NCI-H2029 treated with DMSO at 0.1 percent for 48 hours (cell line): ENCODE measurements at places on chromosomes 7 and 10.

GRCh38 chr10:118725886-118726500, 28.8 kb downstream of the CACUL1 start:
- no peak for DNase-seq

DNA sequence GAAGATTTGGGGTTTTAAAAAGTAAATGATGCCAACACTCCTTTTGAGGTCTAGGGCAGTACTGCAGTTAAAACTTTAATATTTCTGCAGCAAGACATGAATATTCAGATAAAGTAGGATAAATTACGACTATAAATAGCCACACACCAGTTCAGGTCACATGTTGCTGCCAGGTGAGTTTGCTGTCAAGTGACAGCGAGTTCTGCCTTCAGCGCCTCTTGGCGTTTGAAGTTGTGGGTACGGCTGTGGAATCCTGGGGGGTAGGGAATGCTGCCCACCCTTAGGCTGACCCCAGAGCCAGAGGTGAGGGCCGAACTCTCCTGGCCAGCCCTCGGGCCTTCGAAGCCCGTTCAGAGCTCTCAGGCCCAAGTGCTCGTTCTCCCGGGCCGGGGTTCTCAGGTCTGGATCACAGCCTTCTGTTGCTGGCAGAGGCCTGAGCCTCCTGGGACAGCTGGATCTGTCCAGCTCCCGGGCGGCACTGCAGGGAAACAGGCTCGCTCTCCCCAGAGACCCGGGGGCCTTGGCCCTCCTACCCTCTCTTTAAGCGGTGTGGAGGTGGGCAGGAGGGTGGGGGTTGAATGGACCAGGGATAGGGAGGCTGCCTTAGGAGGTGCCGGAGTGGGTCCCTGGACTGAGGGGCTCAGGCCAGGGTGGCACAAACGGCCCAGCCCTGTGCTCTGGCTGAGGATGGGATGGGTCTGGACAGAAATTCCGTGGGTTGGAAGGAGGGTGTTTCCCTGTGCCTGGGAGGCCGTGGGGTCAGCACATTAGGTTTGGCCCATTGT, 5.4 kb downstream of the BRI3 start:
- DNase-seq = no peak

DNA sequence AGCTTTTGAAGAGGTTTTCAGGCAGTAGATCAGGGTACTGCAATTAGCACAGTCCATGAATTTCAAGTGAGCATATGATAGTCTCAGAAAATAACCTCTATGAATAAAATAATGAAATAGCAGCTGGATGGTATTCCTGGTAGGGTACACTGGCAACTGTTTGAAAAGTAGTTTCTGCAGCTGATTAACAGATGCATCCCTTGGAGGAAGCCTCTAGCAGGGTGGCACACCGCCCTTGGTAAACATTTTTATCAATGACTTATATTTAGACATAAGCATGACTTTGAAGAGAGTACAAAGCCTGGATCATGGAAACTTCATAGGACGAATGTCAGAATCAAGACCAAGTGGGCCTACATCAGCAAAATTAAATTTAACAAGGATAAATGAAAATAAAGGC, 26.8 kb downstream of the WNT16 start:
- DNase-seq = no peak

- no peak for DNase-seq
Measured at GRCh38 chr7:4842319-4843064, 19.3 kb downstream of the PAPOLB start.

- DNase-seq = no peak
Measured at GRCh38 chr7:69367780-69368179, 230.5 kb upstream of the AUTS2 start.

DNA sequence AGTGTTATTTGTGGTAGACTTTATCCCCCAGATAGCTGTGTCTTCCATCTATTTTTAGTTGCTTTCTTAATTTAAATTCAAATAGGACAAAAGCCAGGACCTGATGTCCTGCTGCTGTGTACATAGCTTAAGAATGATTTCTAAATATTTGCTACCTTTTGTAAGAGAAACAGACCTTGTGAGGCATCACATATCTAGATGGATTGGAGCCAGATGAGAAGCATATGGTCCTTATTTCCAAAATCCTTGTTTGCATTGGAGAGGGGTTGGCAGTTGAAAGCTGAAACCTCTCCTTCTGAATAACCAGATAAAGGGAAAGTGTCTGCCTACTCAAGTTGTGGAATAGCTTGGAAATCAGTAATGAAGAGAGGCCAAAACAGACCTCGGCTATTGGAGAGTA, 50.7 kb upstream of the AMPH start:
- peak; percentile 98 for DNase-seq

- DNase-seq = no peak
Measured at GRCh38 chr7:111594602-111595001, 32.3 kb upstream of the IMMP2L start.

GRCh38 chr10:50648089-50648934, 24.6 kb upstream of the SGMS1 start:
- DNase-seq = no peak

GRCh38 chr7:1917221-1918062, 247.4 kb downstream of the ELFN1 start:
- DNase-seq = no peak

DNA sequence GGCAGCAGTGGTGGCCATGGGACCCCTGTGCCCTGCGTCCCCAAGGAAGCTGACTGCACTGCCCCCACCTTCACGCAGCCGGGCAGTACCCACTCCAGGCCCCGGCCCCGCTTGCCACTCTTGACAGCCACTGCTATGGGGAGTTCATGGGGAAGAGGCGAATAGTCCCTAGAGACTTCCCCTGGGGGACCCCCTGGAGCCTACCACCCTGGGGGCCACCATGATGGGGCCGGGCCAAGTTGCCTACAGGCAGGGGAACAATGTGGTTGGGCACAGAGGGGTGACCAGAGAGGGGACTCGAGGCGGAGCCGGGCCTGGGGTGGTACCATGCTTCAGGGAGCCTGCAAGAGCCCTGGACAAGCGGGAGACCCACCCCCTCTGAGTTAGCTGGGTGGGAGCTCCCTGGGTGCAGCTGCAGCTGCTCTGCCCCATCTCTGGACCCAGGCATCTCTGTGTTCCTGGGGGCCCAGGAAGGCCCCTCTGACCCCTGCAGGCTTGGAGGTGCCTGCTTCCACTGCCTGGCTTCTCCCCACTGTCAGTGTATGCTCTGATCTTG, 567.6 kb downstream of the GRM8 start:
- no peak for DNase-seq

- DNase-seq = no peak
Measured at GRCh38 chr10:9299966-9300365, 1245.5 kb downstream of the GATA3 start.

GRCh38 chr7:2219606-2220005, 13.1 kb downstream of the MAD1L1 start:
- no peak for DNase-seq

DNA sequence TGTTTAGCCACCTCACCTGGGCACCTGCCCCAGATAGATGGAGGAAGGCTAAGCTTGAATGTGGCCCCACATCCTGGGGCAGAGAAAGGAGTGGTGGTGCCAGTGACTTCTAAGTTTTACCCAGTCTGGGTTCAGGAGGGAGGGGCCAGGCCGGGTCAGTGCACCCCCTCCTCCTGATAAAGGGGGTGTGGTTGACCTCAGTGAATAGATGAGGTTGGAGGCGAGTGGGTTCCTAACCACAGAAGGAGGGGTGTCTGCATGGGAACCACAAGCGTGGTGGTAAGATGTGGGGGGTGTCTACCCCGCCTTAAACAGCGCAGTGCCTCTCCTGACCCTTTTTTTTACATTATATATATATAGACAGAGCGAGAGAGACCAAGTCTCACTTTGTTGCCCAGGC, 105.3 kb upstream of the KCTD7 start:
- DNase-seq = no peak

GRCh38 chr7:39406467-39406866, 159.7 kb upstream of the YAE1 start:
- no peak for DNase-seq

DNA sequence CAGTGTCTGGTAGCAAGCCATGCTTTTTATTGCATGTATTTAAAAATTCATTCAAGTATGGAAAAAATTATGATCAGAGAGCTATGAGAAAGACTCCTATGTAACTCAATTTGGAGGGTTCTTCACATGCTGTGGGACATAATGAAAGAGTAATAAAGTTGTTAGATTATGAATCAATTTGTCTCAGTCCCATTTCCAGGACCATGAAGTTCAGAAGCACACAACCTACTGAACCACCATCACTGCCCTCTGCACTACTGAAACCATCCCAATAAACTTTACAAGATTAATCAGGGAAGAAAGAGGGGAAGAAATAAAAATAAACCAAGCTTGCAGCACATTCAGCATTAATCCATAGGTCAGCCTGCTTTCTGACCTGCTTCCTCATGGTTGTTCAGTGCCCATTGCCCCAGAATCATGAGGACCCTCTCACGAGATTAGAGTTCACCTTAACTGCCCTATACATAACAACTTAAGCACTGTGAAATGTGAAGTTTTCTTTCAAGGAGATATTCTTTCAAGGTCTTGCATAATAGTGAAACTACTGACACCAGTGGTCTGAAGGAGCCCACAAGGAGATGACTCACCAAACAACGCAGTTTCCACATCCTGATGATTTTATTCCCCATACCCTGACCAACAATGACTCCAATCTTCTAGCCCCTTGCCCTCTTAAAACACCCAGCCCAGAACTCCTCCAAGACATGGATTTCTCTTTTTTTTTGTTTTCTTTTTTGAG, 171.5 kb upstream of the ADCY1 start:
- no peak for DNase-seq

GRCh38 chr7:131898418-131898817, 342.0 kb upstream of the PODXL start:
- DNase-seq = no peak

DNA sequence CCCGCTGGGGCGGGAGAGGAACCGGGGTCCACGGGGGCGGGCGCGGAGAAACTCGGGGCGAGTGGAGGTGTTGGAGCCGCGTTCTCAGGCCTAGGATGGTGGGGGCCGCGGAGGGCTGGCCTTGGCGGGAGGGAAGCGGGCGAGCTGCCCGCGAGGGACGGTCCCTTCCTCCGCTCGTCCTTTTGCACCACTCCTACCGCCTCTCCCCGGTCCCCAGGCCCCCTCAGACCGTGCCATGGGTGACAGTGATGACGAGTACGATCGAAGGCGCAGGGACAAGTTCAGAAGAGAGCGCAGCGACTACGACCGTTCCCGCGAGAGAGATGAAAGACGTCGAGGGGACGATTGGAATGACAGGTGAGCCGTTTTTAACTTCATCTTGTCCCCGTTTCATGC, 451 bp downstream of the SRRT start:
- DNase-seq = no peak

DNA sequence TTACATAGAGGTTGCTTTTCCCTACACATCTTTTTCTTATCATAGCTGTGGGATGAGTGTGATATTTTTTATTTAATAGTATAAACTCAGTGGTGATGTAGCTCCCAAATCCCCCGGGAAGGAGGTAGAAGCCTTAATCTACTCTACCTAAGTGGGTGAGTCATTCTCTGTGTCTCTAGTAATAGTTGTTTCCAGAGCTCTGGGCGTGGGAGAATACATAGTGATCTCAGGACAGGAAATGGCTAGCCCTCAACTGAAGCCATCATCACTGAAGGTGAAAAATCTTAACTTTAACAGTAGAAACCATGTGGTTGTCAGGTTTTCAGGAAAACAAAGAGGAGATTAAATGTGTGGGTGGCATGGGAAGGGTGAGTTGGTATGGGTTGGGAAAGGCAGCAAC, 278.4 kb downstream of the ANKRD30A start:
- no peak for DNase-seq

DNA sequence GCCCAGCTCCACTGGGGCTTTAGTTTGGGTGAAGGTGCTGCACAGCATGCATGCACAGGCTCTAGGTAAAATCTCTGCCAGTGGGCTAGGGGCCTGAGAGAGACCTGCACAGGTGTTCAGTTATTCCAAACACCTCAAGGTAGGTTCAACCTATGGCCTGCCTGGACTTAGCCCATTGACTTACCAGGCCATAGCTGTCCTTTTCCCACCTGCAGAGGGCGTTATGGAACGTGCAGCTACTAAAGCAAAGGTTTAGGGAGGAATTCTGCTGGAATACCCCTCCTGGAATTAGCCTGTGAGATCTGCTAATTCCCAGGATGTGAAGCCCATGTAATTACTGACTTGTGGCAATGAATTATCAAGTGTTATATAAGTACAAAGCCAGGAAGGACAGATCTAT, 3.6 kb downstream of the VWC2 start:
- no peak for DNase-seq

GRCh38 chr7:92635538-92635937, 45.3 kb upstream of the FAM133B start:
- no peak for DNase-seq

GRCh38 chr10:78506614-78507013, 473.0 kb downstream of the RPS24 start:
- no peak for DNase-seq

DNA sequence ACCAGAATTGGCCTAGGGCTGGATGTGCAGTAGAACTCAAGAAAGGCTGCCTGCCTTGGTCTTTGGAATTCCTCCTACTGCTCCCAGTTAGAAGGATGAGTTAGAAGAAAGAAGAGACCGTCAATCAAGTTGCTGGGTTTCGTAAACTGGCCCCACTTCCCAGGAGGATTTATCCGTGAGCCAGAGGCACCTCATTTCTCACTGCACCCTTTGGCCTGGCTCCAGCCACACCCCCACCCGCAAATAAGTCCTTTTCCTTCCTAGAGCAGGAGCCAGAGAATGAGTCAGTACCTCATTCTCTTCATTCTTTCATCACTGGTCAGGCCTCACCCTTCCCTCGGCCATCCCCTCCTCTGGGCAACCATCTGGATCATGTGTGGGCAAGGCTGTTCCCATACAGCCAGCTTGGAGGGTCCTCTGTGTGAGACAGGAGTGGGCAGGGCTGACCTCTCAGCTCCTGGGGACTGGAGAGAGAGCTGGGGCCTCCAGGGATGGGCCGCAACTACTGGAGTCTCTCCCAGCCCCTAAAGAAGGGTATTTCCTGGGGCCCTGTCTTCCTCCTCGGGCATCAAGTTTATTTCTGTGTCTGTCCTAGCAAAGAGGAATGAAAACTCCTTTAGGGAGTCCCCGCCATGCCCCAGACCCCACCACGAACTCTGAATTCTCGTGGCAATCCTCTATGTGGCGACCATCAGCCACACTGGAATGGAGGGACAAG, 87.2 kb upstream of the DUSP5 start:
- DNase-seq = no peak

GRCh38 chr7:157020514-157021070, 10.1 kb upstream of the MNX1 start:
- no peak for DNase-seq

GRCh38 chr7:7703427-7703826, 15.0 kb downstream of the RPA3 start:
- DNase-seq = no peak

DNA sequence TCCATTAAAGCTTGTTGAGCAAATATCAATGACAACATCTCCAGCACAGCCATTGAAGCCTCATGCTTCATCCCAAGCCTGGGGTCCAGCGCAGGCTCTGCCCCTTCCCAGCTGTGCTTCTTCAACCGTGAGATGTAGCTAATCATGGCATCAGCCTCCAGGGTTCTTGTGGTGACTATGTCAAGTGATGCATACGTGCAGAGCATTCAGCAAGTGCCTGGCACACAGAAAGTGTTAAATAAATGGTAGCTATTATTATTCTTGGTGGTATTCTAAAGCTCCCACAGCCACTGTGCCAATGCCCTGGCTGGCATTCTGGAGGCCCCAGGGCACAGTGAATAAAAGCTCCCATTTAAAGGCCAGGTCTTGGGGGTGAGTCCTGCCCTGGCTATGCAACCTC, 146.6 kb downstream of the WDR11 start:
- no peak for DNase-seq
